ENCODE measurements at places on chromosomes 3 and 15. TPM values are rescaled to one million over a fixed set of nuclear protein-coding genes. Genes with fewer than 3 reads are reported as not detected.

MINAR1 gene
- 0.42 TPM for total RNA-seq

TGM4 gene
- not detected for total RNA-seq

DCLK3 gene
- total RNA-seq = under 0.01 TPM

GOLGA6L22 gene
- not detected for total RNA-seq

GFM1 gene
- total RNA-seq = 34.0 TPM

GOLGA8T gene
- total RNA-seq = not detected

STRIT1 gene
- not detected for total RNA-seq

SELENOK gene
- 126 TPM for total RNA-seq

PGBD4 gene
- 4.5 TPM for total RNA-seq

DYNLT2B gene
- 2.2 TPM for total RNA-seq

TRPM1 gene
- total RNA-seq = not detected

AP4E1 gene
- 11.2 TPM for total RNA-seq

OCA2 gene
- total RNA-seq = 0.10 TPM

SLC28A2 gene
- total RNA-seq = not detected

TOPAZ1 gene
- not detected for total RNA-seq

TMEM108 gene
- total RNA-seq = 0.10 TPM

NUP210 gene
- total RNA-seq = 63.0 TPM

CCDC39 gene
- total RNA-seq = not detected

CCR3 gene
- total RNA-seq = 0.52 TPM

MYEF2 gene
- total RNA-seq = 14.1 TPM

CCR2 gene
- 6.9 TPM for total RNA-seq

TMEM41A gene
- total RNA-seq = 16.8 TPM

GPX1 gene
- 149 TPM for total RNA-seq

LNP1 gene
- 1.7 TPM for total RNA-seq

THBS1 gene
- total RNA-seq = 171 TPM

CFAP92 gene
- 0.63 TPM for total RNA-seq

RETNLB gene
- not detected for total RNA-seq

SYNM gene
- total RNA-seq = 3.4 TPM

PCSK6 gene
- 6.6 TPM for total RNA-seq

PLA2G4D gene
- total RNA-seq = not detected

CASR gene
- total RNA-seq = 1.2 TPM
